Activated CD4-positive, alpha-beta memory T cell treated with anti-CD3 and anti-CD28 coated beads for 36 hours (primary cell): ENCODE measurements at places on chromosomes 3 and 15.

GRCh38 chr3:139101396-139101795 lies 56.7 kb upstream of the PRR23C start:
- DNase-seq: no peak

DNA sequence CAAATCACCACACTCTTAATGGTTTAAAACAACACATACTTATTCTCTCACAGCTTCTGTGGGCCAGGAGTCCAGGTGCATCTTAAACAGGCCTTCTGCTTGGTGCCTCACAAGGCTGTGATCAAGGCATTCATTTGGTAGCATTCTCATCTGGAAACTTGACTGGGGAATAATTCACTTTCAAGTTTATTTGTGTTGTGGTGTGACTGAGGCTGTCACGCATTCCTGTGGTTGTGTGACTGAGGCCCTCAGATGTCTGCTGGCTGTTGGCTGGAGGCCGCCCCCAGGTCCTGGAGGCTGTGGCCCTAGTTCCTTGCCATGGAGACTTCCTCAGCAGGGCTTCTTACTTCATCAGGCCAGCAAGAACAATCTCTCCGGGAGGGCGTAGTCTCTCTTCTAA lies 16.9 kb upstream of the FAM3D start:
- DNase-seq: peak; percentile 50

GRCh38 chr3:44066806-44067205 lies 174.9 kb upstream of the TOPAZ1 start:
- DNase-seq: no peak

DNA sequence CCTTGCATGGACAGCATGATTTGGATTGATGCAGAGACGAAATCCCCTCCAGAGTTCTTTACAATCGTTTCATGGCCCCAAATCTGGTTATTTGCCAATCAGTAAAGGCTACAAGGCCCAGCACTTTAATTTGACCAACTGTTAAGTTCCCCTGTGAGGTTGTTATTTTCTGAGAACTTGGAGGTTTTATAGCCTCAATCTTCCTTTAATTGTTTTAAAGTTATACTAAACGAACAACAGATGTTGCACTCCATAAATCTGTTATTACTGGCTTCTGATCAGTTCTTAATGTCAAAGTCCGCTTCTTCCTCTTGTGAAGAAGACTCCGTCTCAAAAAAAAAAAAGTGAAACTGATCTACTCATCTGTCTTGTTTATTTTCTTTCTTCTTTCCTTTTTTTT lies 30.8 kb downstream of the LARP6 start:
- no peak for DNase-seq

GRCh38 chr3:34808287-34808686 lies 831.0 kb upstream of the ARPP21 start:
- no peak for DNase-seq

DNA sequence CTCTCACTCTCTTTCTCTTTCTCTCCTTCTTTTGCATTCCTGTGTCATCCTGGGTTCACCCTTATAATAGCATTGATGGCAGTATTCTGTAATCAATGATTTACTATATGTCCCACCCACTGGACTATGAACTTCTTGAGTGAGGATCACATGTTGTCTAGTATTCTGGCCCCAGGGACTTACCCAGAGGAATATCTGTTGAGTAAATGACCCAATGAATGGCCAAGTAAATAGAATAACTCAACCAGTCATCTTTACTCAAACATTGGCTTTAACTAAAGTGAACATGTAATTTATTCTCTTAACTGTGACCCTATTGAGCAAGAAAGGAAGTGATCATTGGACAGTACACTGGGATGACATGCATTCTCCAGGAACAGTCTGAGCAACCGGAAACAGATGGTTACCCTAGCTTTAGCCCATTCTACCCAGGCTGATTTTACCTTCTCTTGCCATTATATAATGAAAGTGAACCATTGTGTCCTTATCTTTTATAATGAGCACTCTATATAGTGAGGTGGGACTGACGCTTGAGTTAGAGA lies 94.5 kb upstream of the SOX14 start:
- no peak for DNase-seq
